ENCODE measurements at places on chromosomes 11 and 22. TPM values are rescaled to one million over a fixed set of nuclear protein-coding genes. Genes with fewer than 3 reads are reported as not detected.

THRSP gene
- not detected for total RNA-seq

OR51B2 gene
- not detected for total RNA-seq

MUC2 gene
- total RNA-seq: not detected

C11orf16 gene
- not detected for total RNA-seq

PANX2 gene
- total RNA-seq: 0.88 TPM

PRAME gene
- total RNA-seq: not detected

WT1 gene
- total RNA-seq: not detected

OR51I1 gene
- not detected for total RNA-seq

SOX6 gene
- not detected for total RNA-seq

DCDC1 gene
- total RNA-seq: not detected

PRR33 gene
- total RNA-seq: 0.08 TPM

HEPHL1 gene
- not detected for total RNA-seq

B3GAT1 gene
- total RNA-seq: 10.5 TPM

TREH gene
- not detected for total RNA-seq

OR2AT4 gene
- not detected for total RNA-seq
